A549 treated with Hydrocortisone at 1 μM for 4 hours (cell line): ENCODE measurements at places on chromosomes 4 and X. TPM values are rescaled to one million over a fixed set of nuclear protein-coding genes. Genes with fewer than 3 reads are reported as not detected.

Gene BCOR
- 22.2 to 35.9 TPM (median 24.4 TPM) in 5 replicates for total RNA-seq

Gene HTN1
- not detected in 5 replicates for total RNA-seq

Gene CFI
- 0.37 to 0.76 TPM (median 0.60 TPM) in 5 replicates for total RNA-seq

Gene BRS3
- not detected in 5 replicates for total RNA-seq

Gene BCORL1
- 6.7 to 13.5 TPM (median 10.3 TPM) in 5 replicates for total RNA-seq

Gene CCDC110
- total RNA-seq = not detected in 5 replicates

Gene DCAF4L1
- 0.08 to 0.14 TPM (median 0.10 TPM) in 5 replicates for total RNA-seq

Gene SPANXA2
- 0.20 to 0.23 TPM in 2 of 5 replicates, not detected in the others for total RNA-seq

Gene TNIP3
- total RNA-seq = 0.22 to 0.60 TPM (median 0.35 TPM) in 5 replicates

Gene CCDC160
- 0.06 TPM in 1 of 5 replicates, not detected in the others for total RNA-seq

Gene SLC34A2
- 0.03 to 0.06 TPM (median 0.05 TPM) in 3 of 5 replicates, not detected in the others for total RNA-seq

Gene SHROOM2
- total RNA-seq = 0.63 to 1.2 TPM (median 0.86 TPM) in 5 replicates

Gene TLR2
- 0.59 to 0.71 TPM (median 0.61 TPM) in 5 replicates for total RNA-seq

Gene TCEAL3
- total RNA-seq = 15.7 to 22.2 TPM (median 17.1 TPM) in 5 replicates

Gene ENPEP
- 0.01 to 0.14 TPM (median 0.06 TPM) in 5 replicates for total RNA-seq

Gene BMX
- total RNA-seq = 0.03 TPM in 1 of 5 replicates, not detected in the others

Gene STPG2
- not detected in 5 replicates for total RNA-seq

Gene SASH3
- total RNA-seq = not detected in 5 replicates

Gene SLC7A11
- 16.0 to 23.1 TPM (median 17.5 TPM) in 5 replicates for total RNA-seq

Gene GPRASP2
- total RNA-seq = 4.8 to 7.8 TPM (median 5.8 TPM) in 5 replicates

Gene CT83
- total RNA-seq = not detected in 5 replicates

Gene SLAIN2
- 12.2 to 21.6 TPM (median 19.9 TPM) in 5 replicates for total RNA-seq

Gene JCHAIN
- 0.20 to 0.33 TPM (median 0.20 TPM) in 4 of 5 replicates, not detected in the other for total RNA-seq

Gene YIPF7
- total RNA-seq = not detected in 5 replicates

Gene NWD2
- total RNA-seq = 0.01 TPM in 2 of 5 replicates, not detected in the others

Gene GNPDA2
- total RNA-seq = 7.9 to 12.5 TPM (median 10.2 TPM) in 5 replicates

Gene CXCL3
- total RNA-seq = 2.6 to 4.0 TPM (median 3.8 TPM) in 5 replicates

Gene KLHL4
- 5.5 to 6.7 TPM (median 6.1 TPM) in 5 replicates for total RNA-seq

Gene PSMD10
- total RNA-seq = 65.9 to 88.7 TPM (median 77.4 TPM) in 5 replicates

Gene GPM6B
- total RNA-seq = 0.07 to 0.20 TPM (median 0.14 TPM) in 5 replicates

Gene IRS4
- total RNA-seq = 0.03 to 0.05 TPM in 2 of 5 replicates, not detected in the others

Gene ZNF157
- total RNA-seq = 0.05 TPM in 1 of 5 replicates, not detected in the others

Gene ADH6
- 0.03 to 0.10 TPM in 2 of 5 replicates, not detected in the others for total RNA-seq

Gene ITIH6
- not detected in 5 replicates for total RNA-seq

Gene SLC4A4
- total RNA-seq = 1.0 to 1.9 TPM (median 1.3 TPM) in 5 replicates

Gene IL2
- not detected in 5 replicates for total RNA-seq

Gene TRPC3
- 0.08 to 0.12 TPM (median 0.10 TPM) in 3 of 5 replicates, not detected in the others for total RNA-seq

Gene NAP1L2
- total RNA-seq = 0.76 to 1.3 TPM (median 1.0 TPM) in 5 replicates

Gene NUP62CL
- total RNA-seq = 13.4 to 17.9 TPM (median 13.9 TPM) in 5 replicates

Gene NLRP2B
- not detected in 5 replicates for total RNA-seq

Gene FAM184B
- 0.02 to 0.05 TPM (median 0.02 TPM) in 5 replicates for total RNA-seq

Gene LDB2
- not detected in 5 replicates for total RNA-seq

Gene PCDH19
- 0.02 to 0.24 TPM (median 0.03 TPM) in 5 replicates for total RNA-seq

Gene CLCN4
- total RNA-seq = 3.6 to 5.9 TPM (median 4.3 TPM) in 5 replicates

Gene MAOB
- total RNA-seq = 0.14 to 0.21 TPM (median 0.14 TPM) in 5 replicates
